GM03348 (cell line): ENCODE measurements at places on chromosomes 1 and 21.

DNA sequence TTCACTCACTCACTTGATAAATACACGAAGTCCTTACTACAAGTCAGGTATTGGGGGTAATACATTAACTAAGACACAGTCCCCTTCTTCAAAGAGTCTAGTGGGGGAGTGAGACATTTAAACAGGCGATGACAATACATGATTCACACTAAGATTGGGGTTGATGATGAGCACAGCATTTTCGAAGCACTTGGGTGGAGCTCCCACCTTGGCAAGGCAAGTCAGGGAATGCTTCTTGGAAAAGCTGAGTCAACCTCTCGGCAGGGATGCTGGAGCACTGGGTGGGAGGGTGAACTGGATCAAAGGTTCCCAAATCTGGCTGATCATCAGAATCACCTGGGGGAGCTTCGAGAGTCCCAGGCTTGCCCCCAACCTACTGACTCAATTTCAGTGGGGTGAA, 57.9 kb upstream of the ENAH start:
- peak; percentile 69 for DNase-seq

- DNase-seq = no peak
Measured at GRCh38 chr21:42092771-42093170, 21.7 kb downstream of the UMODL1 start.

GRCh38 chr1:35881850-35882273, 1.1 kb upstream of the AGO1 start:
- DNase-seq = no peak

- no peak for DNase-seq
Measured at GRCh38 chr1:151621351-151621750, 9.5 kb downstream of the SNX27 start.

GRCh38 chr1:71835442-71835813, 446.9 kb downstream of the NEGR1 start:
- DNase-seq = no peak

DNA sequence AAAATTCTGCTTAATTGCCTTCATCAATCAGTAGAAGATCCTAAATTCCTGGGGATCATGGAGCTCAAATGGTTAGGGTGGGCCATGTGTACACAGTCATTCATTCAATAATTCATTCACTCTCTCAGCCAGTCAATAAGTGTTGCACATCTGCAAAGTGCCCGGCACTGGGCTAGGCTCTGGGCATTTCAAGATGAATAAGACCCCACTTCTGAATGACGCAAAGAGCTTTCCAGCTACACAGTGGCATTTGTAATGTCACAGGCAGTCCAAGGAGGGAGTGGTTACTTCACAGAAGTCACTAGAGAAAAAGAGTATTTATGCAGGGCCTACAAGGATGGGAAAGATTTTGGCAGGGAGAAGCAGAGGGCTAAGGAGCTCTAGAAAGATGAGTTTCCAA, 93.2 kb downstream of the KCNJ15 start:
- no peak for DNase-seq

- peak; percentile 15 for DNase-seq
Measured at GRCh38 chr1:215119719-215120365, 37.3 kb downstream of the KCNK2 start.

DNA sequence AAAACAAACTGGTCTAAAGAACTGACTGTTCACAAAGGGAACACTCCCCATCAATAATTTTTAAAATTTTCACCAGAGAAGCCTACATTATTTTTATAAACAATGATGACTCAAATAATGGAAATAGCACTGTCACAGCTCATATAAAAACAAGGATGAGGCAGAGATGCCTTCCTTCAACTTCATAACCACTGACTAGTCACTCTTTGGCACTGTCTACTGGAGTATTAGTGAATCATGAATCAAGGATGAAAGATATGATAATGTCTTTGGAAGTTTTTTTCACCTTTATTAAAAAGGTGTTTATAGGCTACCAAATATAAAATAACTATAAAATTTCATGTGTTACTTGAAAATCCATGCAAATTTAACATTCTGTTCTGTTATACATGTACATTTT, 316.9 kb downstream of the VAV3 start:
- DNase-seq = peak; percentile 68

DNA sequence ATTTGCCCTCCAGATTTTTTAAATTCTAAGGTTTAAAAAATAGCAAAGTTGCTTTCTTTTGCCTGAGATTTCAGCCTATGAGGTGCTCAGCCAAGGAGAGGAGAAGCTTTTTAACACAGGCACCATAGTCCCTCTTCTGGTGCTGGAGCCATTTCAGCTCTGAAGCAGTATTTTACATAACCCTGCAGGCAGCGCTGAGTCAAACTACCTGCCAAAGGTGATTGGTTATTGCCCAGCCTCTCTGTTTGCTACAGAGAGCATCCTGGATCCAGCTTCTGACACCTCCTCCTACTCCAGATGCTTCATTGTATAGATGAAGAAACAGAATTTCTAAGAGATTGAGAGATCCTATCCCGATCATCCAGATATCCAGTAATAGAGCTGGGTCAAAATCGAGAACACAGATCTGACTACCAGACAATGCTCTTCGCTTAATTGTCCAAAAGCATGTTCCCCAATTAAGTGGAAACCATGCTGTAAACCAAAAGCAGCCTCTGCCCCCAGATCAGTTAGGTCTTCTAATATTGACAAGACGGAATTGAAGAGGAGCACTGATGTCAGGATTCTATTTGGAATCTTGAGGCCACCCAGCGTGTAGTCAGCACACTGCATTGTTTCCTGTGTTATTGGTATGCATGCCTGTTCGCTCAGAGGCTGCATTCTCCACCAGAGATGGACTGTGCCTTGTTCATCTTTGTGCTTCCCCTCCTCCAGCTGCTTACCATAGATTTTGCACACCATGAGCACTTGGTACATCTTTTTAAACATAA, 22.1 kb downstream of the RGS8 start:
- DNase-seq = no peak

DNA sequence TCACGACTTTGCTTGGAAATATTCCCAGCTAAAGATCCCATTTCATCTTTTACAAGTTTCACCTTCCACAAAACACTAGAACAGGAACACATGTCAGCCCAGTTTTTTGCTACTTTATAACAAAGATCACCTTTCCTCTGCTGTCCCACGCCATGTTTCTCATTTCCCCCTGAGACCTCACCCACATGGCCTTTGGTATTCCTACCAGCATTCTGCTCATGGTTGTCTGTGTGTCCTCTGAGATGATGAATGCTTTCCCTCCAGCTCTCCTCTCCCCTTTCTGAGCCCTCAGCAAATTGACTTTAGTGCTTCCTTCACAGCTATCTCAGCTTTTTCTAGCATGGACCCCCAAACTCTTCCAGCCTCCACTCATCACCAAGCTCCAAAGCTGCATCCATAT, 32.3 kb upstream of the ABCG1 start:
- DNase-seq = no peak

GRCh38 chr1:86811142-86811924, 102.6 kb downstream of the SELENOF start:
- DNase-seq = no peak

GRCh38 chr1:67052741-67053534, 1.0 kb downstream of the SLC35D1 start:
- peak; percentile 52 for DNase-seq

- DNase-seq = no peak
Measured at GRCh38 chr1:241589521-241589920, 50.6 kb downstream of the CHML start.

GRCh38 chr1:67239738-67240137, 67.9 kb upstream of the IL12RB2 start:
- DNase-seq = no peak

GRCh38 chr1:53075761-53076163, 13.7 kb downstream of the PODN start:
- DNase-seq = no peak

DNA sequence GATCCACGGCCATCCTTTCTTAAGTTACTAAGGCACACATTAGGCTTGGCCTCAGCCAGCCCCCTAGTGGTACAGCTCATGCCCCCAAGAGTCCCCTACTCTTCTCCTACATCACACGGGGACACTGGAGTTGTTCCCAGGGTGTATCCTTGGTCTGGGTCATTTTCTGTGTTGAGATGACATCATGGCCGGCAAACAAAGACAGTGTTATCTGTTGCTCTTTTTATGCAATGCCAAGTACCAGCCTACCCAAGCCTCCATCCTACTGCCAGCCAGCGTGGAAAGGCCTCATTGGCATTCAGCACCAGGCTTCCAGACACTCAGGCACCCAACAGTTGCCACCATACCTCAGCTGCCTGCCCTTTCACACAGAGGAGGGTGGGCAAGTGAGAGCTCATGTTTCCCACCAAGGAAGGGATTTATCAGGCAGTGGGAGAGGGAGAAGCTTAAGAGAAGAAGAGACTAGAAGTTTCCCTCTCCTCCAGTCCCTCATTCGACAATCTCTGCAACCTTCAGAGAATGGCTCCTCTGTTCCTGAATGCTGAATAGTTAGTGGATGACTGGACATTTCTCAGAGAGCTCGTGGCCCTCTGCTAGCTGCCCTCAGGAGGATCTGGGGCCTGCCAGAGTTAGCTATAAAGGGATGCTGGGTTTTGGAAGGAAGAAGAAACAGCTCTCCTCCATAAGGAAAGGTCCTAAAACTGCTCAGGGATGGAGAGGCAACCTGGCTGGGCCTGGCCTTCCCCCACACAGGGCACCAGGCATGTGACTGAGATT, 17.7 kb downstream of the CBR1 start:
- no peak for DNase-seq

DNA sequence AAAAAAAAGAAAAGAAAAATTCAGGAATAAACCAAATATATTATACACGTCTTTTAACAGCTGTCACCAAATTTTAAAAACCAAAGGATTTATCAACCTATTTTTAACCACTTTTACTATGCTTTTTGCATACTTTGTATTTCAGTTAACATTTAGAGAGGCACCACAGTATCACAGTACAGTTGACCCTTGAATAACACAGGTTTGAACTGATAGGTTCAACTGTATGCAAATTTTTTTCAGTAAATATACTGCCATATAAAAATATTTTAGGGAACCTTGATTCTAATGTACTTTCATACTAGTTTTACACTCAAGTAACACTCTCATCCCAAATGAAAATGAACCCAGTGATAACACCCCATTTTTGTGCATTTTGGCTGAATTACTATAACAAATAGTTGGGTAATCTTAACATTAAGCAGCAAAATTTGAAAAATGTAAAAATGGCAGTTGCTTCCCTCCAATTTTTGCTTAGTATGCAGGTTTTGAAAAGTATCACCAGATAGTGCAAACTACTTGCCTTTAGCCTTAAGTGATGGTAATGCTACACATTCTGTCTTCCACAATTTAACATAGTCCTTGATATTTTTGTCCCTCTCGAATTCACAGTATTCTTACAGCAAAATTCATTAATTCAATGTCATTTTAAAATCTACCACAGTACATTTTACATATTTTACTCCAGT, 10.8 kb upstream of the ADCY10 start:
- DNase-seq = no peak

DNA sequence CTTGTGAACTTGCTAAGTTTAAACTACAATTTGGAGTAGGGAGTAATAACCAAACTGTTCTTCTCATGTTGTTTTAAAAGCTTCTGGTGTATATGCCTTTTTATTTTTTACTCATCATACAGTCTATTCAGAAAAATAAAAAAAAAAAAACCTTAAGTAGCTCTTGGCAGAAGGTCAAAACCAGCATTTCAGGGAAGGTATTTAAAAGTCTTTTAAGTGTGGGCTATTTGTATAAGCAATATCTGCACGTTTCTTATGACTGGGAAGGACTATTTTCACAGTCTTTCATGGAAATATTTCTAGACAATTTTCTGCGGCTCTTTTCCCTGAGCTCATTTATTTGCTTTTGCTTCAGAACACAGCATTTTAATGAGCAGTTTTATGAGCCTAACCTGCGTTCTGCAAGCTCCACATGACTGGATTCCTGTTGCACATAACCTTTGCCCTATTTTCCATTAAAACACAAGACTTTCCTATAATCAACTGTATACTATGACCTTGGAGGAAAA, 60.9 kb upstream of the C1orf105 start:
- DNase-seq = no peak

DNA sequence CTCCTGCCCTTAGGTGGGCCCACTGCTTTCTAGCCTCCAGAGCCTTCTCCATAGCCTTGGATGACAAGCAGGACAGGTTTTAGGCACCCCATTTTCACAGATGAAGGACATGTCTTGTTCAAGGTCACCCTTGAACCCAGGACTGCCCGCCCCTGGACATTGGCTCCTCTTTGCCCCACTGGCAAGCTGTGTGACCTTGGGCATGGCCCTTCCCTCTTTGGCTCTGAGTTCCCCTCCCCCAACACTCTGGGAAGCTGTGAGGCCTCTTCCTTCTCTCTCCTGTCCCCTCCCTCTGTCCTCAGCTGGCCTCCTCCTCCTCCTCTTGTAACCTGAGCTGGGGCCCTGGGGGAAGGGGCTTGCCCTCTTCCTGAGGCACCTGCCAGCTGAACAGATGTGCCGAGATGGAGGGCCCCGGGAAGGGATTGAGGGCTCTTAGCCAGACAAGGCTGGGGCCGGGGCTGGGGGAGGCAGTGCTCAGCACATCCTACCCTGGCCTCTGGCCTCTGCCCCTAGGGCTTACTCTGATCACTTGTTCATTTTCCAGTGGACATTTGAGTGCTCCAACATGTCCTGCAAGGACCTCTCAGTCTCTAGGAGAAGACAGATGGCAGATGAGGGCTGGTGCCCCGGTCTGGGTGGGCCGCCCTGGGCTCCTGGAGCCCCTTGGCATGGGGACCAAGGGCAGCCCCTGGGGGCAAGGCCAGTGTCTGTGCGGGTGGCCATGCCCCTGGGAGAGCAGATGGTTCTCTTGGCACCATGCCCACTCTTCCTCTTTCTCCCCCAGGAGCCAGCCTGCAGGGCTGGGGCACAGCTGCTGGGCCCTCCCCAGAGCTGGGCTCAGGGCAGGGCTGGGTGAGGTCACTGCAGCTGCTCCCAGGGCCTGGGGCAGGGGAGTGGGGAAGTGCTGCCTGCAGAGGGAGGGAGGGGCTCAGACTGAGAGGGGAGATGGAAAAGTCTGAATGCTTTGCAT, 10.7 kb downstream of the FOXO6 start:
- no peak for DNase-seq

GRCh38 chr21:41929248-41929647, 24.6 kb downstream of the C2CD2 start:
- DNase-seq = no peak

GRCh38 chr1:44354840-44355581, at the start of gene ERI3:
Gene ERI3 (minus strand): TSS chr1:44355257. CDS start chr1:44355026, 231 bp downstream.
- peak; percentile 100 for DNase-seq

- DNase-seq = no peak
Measured at GRCh38 chr21:39632796-39633442, 20.2 kb downstream of the B3GALT5 start.

DNA sequence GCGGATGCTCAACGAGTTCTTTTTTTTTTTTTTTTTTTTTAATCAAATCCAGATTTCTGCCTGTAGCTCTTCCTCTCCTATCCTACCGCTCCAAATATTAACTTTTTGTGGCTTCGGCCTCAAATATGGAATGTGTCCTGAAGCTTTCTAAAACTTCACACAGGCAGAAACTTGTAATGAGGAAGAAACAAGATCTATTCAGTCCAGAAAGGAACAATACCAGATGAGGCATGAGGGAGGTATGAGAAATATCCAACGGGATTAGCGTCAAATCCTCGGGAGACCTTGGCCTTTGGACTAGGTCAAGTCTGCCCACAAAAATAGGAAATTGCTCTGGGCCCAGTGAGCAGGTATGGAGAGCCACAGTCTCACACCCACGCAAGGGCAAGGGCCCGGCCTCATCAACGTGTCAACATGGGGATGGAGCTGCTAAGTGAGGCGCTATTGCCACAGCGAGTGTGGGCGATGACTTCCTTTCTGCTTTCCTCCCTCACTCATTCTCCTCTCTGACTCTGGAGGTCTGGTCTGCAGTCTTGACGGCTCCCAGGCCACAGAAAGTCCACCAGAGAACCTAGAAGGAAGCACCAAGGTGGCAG, 66.6 kb downstream of the BCAR3 start:
- DNase-seq = peak; percentile 73
